ENCODE measurements at places on chromosomes 1 and 21.

GRCh38 chr1:63024132-63024531, 240.2 kb downstream of the ATG4C start:
- DNase-seq: no peak

DNA sequence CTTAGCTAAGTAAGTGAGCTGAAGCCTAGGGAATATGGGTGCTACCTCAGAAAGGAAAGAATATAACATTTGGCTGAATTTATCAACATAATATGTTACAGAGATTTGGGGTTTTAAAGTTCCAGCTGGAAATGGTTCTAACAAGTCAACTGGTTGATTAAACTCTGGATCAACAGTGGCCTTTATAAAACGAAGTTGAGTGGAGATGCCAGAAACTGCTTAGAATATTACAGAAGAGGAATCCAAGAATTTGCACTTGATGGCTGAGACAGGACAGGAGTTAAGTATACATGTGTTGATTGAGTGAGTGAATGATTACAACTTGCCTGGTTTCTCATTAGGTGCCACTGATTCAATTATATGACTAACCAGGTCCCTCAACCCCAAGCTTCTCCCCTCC, 7.4 kb upstream of the ZBTB17 start:
- no peak for DNase-seq

- no peak for DNase-seq
These were observed 6.9 kb upstream of the TAS1R2 start for GRCh38 chr1:18866314-18866713.

- DNase-seq: no peak
These were observed 17.0 kb downstream of the DMBX1 start for GRCh38 chr1:46506470-46507219.

GRCh38 chr1:154849645-154850131, 20.4 kb downstream of the KCNN3 start:
- DNase-seq: no peak

DNA sequence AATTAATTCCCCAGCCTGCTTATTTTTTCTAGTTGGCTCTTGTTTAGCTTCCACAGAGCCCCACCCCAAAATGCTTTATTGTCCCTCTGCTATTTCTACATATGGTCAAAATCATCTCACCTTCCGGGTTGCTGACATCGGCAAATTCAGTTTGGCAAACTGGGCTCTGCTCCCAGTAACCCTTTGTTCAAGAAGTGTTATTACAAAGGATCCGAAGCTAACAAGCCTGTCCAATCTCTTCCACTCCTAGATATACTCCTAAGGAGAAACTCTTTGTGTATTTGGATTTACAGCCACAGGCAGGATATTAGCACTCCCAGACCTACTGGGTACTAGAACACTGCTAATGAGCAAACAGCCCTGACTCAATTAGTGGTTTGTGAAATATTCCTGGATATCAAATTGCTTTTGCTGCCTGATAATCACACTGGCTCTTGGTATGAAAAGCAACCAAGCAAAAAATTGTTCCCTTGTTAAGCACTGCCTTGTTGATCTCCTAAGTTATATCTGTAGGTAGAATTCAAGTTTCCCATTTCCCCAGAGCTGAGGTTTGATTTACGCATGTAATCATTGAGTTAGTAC, 4.0 kb downstream of the JUN start:
- DNase-seq: no peak

GRCh38 chr1:172219966-172220365, 200.5 kb upstream of the C1orf105 start:
- no peak for DNase-seq

GRCh38 chr1:203450479-203451149, 25.0 kb upstream of the PRELP start:
- no peak for DNase-seq

GRCh38 chr1:212291505-212292134, 6.4 kb downstream of the PPP2R5A start:
- DNase-seq: peak; percentile 64

GRCh38 chr1:23417570-23417969, 7.0 kb downstream of the TCEA3 start:
- no peak for DNase-seq

- peak; percentile 15 for DNase-seq
These were observed 183.6 kb upstream of the UBE2U start for GRCh38 chr1:64019818-64020217.

DNA sequence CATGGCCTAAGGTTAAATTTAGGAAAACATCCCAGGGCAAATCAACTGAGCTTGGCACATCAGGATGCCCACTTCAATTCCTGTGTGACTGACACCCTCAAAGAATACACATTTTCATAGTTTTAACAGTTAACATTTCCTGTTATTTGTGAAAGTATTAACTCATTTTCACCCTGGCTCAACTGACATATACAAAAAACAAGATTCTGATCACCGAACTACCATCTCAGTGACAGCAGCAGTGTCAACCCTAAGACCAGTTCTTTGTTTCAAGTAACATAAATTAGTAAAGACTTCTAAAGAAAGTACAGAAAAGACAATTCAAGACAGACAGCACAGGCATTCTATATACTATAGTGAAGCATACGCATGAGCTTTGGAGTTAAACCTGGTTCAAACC, 69.0 kb upstream of the SDC3 start:
- no peak for DNase-seq

DNA sequence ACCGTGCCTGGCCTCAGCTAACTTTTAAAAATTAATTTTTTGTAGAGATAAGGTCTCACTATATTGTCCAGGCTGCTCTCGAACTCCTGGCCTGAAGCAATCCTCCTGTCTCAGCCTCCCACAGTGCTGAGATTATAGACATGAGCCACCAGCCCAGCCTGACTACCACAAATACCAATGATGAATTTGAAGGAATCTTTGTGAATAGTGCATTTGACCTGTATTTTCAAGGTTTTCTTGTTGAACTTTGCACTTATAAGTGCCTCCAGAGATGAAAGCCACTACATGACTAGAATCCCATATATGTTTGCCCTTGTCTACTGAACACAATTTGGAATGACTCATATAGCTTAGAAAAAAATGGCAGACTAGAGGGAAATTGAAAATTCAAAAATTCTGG, 297.3 kb downstream of the NFIA start:
- DNase-seq: no peak

- DNase-seq: peak; percentile 92
These were observed 2.4 kb downstream of the RUSC1 start for GRCh38 chr1:155322953-155323728.

GRCh38 chr1:2921970-2922686, 99.1 kb upstream of the ACTRT2 start:
- DNase-seq: peak; percentile 67

GRCh38 chr1:206467915-206468314, 2.4 kb upstream of the IKBKE start:
- DNase-seq: peak; percentile 59

DNA sequence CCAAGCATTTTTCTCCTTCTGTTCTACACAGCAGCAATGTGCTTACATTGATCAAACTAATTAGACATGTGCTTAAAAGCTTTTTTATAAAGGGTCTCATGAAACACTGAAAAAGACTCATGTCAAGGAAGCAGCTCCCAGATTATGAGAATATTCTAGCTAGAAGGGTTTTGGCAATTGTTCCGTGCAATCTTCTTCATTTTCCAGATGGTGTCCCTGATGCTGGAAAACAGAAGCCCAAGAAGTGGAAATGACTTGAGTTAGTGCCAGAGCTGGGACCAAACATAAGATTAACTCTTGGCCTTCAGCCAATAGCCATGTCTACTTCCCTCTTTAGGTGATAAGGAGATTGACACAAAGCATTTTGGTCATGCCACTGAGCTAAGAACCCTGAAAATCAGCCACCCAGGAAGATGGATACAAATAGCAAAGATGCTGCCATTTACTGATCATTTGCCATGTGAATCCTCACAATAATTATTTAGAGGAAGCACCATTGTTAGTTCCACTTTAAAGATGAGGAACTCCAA, 110.8 kb downstream of the MATN1 start:
- DNase-seq: no peak

DNA sequence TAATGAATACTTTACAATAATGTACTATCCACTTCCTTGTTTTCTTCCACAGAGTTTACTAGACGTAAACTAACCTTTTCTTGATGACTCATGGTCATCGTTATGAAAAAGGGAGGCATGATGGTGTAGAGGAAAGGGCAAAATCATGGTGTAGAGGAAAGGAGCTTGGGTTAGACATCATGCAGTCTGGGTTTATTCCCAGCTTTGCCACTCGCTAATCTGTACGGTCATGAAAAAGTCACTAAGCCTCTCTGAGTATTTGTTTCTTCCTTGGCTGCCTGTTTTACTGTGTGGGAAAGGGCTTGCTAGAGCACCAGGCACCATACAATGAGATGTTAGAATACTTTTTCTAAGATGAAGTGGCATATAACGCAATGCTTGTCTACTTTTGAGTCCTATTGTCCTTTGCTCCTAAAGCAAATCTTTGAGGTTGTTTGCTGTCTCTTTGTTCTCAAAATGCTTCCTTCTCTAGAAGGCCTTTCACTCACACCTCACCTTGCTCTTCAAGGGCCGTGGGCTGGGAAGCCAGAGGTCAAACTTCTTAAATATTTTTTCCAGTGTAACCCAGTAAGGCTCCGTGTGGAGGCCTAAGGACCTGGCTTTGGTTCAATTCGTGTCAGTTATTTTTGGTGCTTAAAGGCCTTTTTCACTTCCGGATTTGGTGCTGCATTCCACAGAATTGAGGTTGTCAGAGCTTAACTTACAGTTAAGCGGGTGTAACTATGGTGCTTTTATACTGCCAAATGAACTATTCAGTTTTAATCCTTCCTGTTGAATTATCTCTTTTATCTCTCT, 9.9 kb upstream of the ETV3 start:
- no peak for DNase-seq

DNA sequence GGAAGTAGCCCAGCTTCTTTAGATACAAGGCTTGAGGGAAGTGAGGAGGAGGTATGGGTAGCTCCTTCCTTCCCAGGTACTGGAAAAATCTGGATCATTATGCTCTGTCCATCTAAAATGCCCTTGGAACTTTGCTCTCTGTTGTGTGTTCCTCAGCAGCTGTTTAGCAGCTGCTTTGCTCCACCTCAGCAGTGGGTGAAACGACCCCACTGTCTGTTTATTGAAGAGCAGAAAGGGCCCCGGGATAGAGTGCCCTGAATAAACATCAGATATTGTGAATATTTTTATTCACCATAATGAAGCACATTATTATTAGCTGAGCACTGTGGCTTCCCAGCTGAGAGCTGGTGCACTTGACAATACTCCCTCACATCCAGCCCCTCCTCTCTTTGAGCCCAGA, 237.9 kb downstream of the PBX1 start:
- no peak for DNase-seq

DNA sequence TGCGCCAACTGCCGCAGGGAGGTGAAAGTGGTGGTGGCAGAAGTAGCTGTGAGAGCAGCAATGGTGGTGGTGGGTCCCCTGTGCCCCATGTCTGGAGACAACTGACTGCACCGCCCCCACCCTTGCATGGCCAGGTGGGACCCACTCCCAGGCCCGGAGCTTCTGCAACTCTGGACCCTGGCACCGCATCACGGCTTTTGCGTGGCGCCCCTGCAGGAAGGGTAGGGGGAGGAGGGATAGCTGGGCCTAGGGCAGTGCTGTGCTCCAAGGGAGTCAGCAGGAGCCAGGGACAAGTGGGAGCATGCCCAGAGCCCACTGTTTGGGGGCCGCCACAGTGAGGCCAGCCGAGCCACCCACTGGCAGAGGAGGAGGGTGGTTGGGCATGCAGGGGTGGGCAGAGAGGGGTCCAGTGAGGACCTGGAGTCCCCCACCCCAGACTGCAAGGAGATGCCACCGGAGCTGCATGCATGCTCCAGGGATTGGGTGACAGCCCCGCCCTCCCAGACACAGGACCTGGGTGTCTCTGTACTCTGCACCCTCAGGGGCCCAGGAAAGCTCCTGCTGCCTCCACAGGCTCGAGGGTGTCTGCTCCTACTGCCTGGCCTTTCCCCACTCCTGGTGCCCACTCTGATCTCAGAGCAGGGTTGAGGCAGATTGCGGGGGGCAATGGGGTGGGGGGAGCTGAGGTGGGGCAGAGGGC, 9.8 kb upstream of the CTTNBP2NL start:
- DNase-seq: no peak

GRCh38 chr1:25575191-25575590, 31.8 kb downstream of the LDLRAP1 start:
- DNase-seq: no peak

DNA sequence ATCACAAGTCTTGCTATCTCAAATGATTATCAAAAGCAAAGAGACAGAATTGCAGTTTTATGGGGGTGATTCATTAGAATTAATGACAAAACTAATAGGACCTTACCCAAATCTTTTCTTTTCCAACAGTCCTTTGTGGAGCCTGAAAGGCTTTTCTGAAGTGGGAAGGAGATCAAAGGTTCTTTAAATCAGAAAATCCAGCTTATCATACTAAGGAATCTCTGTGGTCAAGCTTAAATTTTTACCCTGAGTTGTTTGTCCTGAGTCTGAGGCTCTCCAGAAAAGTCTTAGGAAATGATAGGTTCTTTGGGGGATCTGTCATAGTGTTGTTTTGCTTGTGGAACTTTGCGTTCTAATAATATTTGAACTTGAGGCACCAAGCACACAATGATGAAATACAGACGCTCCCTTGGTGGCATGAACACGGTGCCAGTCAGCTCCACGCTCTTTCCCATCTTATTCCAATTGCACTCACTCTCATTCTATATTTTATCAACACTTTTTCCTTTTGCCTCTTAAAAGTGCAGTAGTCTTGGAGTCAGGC, 38.0 kb upstream of the COL24A1 start:
- no peak for DNase-seq

DNA sequence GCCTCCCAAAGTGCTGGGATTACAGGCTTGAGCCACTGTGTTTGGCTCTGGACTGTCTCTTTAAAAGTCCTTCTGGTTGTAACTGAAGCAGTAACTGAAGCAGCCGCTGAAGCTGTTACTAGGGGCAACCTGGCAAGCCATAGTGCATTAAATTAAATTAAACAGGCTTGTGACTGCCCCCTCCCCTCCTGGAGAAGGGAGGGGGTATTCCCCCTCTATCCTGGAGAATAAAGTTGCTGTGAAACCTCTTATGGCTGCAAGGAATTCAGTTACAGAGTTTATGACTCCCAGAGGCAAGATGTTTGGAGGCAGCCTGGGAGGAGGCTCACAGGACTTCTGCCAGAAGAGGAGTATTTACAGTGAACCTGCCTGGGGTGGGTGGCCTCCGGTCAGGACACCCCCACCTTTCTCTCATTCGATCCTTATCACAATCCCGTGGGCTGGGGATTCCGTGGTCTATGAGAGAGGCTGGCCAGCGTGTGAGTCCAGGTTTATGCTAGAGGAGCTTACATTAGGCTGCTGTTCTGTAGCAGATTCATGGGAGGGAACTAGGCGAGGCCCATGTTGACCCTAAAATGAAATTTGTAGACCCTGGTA, 8.3 kb downstream of the TTC22 start:
- DNase-seq: no peak

- no peak for DNase-seq
These were observed 525.0 kb downstream of the PTPRU start for GRCh38 chr1:29761159-29761928.

GRCh38 chr1:89878256-89878655, 57.4 kb downstream of the LRRC8D start:
- DNase-seq: no peak

- DNase-seq: no peak
These were observed 28.2 kb downstream of the CNN3 start for GRCh38 chr1:94898491-94899385.

All from GM20000 (cell line).